ENCODE measurements at places on chromosomes 16 and 17. TPM values are rescaled to one million over a fixed set of nuclear protein-coding genes. Genes with fewer than 3 reads are reported as not detected.

DNA sequence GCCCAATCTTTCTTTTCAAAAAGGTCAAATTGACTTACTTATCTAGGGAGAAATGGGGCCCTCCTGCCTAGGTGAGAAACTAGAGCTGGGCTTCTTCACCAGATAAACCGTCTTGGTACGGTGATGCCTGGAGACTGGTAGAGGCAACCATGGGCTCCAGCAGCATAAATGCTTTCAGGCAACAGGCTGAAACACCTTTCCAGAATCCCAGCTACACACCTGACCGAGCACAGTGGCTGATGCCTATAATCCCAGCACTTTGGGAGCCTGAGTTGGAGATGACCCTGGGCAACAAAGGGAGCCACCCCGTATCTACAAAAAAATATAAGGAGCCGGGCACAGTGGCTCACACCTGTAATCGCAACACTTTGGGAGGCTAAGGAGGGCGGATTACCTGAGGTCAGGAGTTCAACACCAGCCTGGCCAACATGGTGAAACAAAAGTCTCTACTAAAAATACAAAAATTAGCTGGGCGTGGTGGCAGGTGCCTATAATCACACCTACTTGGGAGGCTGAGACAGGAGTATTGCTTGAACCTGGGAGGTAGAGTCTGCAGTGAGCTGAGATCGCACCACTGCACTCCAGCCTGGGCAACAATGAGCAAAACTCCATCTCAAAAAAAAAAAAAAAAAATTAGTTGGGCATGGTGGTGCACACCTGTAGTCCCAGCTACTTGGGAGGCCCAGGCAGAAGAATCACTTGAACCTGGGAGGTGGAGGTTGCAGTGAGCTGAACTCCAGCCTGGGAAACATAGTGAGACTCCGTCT is 8.0 kb downstream of the TRAF4 start:
- DNase-seq: no peak

DNA sequence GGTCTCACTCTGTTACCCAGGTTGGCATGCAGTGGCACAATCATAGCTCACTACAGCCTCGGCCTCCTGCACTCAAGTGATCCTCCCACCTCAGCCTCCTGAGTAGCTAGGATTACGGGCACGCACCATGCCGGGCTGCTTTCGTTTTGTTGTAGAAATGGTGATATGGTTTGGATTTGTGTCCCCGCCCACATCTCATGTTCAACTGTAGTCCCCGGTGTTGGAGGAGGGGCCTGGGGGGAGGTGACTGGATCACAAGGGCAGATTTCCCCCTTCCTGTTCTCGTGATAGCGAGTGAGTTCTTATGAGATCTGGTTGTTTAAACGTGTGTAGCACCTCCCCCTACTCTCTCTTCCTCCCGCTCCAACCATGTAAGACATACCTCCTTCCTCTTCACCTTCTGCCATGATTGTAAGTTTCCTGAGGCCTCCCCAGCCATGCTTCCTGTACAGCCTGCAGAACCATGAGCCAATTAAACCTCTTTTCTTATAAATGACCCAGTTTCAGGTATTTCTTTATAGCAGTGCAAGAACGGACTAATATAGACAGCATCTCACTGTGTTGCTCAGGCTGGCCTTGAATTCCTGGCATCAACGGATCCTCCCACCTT is 6.0 kb downstream of the PDZD9 start:
- DNase-seq: no peak

HOXB1 gene
- total RNA-seq: not detected

HEATR3 gene
- 23.9 TPM for total RNA-seq

SLC5A2 gene
- not detected for total RNA-seq
